Inflammatory macrophage (primary cell): ENCODE measurements at places on chromosomes 12 and 14.
A peak's percentile ranks its signal among the peaks of the same experiment; 100 is the strongest.

DNA sequence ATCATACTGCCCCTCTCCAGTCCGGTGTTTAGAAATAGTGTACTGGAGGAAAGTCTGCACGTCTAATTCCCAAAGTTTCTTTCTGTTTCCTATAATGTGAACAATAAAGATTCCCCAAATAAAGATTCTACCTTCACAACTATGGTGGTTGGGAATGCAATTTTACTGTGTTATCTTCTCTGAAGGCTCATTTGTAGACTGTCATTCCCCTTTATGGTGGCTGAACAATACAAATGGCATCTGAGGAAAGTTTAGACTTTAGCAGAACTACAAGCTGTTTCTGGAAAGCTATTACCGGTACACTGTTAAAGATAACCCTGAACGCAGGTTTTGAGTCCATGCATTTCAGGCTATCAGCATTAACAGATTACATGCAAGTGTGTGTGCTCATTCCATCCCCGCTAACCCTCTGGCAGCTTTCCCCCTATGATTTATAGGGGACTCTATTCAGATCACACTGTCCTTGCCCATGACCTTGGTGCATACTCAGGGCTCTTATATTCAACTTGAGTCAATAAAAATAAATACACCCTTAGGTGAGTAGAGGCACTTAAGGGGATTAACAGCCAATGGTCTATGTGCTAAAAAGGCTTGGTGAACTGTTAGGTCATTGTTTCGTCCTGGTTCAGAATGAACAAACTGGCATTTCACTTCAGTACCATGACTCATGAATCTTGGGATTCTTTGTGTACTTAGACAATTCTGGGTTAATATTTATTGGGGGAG lies 60.7 kb upstream of the PYGL start:
- DNase-seq, result peak; percentile 58

GRCh38 chr14:71236487-71236886 lies 329.2 kb downstream of the PCNX1 start:
- no peak for DNase-seq

- no peak for DNase-seq
Measured at GRCh38 chr12:43162138-43162537, 389.9 kb downstream of the ADAMTS20 start.

- peak; percentile 85 for DNase-seq
Measured at GRCh38 chr12:54398995-54399793, 14.7 kb upstream of the ZNF385A start.

DNA sequence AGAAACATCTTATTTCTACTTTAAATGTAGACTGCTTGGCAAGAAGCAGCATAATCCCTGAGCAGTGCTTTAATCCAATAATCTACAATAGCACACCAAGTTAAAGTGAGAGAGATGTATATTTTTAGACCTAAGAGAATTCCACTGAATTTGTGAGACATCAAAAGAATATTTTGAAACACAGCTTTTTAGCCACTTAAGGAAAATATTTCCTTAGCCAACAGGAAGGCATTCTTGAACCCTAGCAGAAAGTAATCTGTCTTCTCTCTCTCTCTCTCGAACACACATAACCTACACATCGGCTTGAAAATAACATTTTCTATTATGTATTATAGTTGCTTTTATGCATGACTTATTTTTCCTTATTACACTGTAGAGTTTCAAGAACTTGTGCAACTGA lies 34.0 kb downstream of the KITLG start:
- no peak for DNase-seq

GRCh38 chr12:62259631-62259992 lies 592 bp upstream of the USP15 start:
- no peak for DNase-seq

DNA sequence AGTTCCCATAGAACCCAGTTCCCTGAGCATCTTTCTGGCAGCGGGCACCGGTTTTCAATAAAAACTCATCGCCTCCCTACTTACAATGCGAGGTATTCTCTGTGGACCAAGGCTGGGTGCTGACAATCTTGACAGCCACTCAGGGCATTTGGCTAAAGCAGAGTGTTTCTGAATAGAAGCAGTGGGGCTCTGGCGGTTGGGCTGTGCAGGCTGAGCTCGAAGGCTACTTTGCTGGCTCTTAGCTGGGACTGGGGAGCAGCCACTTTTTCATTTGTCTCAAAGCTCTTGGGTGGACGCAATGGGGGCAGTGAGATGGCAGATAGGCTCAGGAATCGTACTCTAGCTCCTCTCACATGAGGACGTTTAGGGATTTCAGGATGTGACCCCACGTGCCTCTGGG lies 151.8 kb downstream of the UNC79 start:
- DNase-seq, result no peak

DNA sequence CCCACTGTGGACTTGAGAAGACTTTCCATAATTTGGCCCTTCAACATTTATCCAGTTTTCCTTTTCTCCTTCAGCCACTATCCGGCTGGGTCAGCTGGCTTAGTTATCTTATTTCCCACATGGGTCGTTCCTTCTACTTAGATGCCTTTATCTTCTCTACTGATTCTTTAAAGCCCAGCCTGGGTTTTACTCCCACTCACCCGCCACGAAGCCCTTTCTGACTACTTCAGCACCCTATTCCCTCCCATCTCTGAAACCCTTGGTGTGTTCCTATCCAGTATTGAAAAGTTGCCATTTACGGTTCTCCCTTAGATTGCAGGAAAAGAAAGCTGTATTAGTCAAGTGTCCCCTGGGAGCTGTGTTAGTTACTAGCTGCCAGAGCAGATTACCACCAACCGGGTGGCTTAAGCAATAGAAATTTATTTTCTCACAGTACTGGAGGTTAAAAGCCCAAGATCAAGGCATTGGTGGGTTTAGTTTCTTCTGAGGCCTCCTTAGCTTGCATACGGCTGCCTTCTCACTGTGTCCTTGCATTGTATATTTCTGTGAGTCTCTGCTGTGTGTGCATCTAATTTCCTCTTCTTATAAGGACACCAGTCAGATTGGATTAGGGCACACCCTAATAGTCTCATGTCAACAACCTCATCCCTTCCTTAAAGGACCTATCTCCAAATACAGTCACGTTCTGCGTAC lies 105.5 kb downstream of the GPATCH2L start:
- no peak for DNase-seq

DNA sequence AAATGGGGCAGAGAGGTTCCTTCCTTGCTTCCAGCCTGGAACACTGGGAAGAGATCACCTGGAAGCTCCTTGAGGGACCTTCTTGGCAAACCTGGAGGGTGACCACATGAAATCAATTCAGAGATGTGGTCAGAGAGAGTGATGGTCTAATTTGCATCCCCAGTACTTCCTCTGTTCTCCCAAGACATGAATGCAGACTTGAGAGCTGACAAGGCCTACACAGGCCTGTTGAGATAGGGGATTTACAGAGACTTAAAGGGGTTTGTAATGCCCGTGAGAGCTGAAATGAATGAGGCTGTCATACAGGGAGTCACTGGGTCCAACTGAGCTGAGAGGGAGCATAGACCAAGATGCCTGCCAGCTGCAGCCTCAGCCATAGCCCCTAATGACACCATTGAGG lies 45.1 kb downstream of the TMX1 start:
- no peak for DNase-seq

- no peak for DNase-seq
Measured at GRCh38 chr14:96203635-96204034, 1.0 kb upstream of the BDKRB2 start.

DNA sequence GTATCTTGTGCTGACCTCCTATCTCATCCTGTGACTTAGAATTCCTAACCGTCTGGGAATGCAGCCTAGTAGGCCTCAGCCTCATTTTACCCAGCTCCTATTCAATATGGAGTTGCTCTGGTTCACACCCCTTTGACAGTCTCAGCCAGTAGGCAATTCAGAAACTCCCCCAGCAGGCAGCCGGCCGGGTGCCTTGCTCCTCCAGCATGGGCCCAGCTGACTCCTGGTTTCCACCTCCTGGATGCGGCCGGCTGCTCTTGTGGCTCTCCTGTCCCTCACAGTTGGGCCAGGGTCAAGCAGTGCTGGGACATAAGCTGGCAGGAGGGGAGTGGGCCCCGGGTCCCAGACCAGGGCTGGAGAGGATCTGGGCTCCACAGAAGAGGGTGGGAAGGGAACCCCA lies 58.2 kb downstream of the LRRC74A start:
- no peak for DNase-seq

DNA sequence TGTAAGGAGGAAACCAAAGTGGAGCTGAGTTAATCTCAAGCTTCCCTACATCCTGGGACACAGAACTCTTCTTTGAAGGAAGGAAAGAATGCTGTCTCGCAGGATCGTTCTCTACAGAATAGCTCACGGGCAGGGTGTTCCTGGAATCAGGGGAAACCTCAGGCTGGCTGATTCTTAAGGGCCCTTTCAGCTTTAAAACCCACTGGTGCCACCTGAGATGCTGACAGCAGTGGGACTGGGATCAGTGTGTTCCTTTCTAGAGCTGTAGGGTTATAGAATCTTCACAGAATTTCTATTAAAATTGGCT lies 47.8 kb downstream of the UBE3B start:
- no peak for DNase-seq

- DNase-seq, result no peak
Measured at GRCh38 chr12:102106905-102107304, 13.0 kb downstream of the NUP37 start.

- DNase-seq, result no peak
Measured at GRCh38 chr12:31819427-31819826, 90.6 kb upstream of the AMN1 start.

- no peak for DNase-seq
Measured at GRCh38 chr12:106096376-106096775, 42.4 kb downstream of the NUAK1 start.

DNA sequence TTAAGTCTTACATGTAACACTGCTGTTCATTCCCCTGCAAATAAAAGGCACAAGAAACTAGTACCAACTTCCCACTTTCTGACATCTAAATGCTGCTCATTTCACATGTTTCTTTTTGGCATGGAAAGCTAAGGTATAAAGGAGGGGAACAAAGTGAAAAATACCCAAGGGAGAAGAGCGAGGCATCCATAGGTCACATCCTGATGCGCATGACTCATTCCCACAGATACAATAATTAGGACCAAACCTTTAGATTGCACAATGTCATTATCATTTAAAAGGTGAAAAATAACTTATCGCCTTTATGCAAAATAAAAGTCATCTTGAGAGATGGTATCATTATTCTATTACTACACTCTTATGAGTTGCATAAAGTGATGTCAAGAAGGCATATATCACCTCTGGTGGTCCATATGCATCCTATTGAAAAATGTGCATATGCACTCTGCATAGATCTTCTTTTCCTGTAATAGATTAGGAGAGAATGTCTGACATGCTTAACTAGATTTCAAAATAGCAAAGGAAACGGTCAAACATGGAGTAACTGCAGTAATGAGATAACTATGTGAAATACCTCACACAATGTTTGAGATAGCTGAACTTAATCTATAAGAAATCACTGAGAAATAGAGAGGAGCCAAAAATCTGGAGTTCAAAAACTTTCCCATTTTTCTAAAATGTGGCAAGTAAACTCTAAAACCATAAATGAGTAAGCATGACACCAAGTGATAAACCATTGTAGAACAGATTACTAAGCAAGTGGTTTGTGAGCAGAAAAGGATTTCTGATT lies 382.5 kb upstream of the TMTC1 start:
- DNase-seq, result no peak

GRCh38 chr12:47214771-47215170 lies 135.0 kb upstream of the AMIGO2 start:
- no peak for DNase-seq

GRCh38 chr14:21711360-21711961 lies 37.8 kb upstream of the OR4E1 start:
- DNase-seq, result peak; percentile 46
